Thyroid gland (tissue), 4 donors: ENCODE measurements at places on chromosomes 1 and 21. TPM values are rescaled to one million over a fixed set of nuclear protein-coding genes. Genes with fewer than 3 reads are reported as not detected.
A peak's percentile ranks its signal among the peaks of the same experiment; 100 is the strongest.

The SYNC gene
- 7.9 TPM for total RNA-seq

The IGSF21 gene
- total RNA-seq, result 0.44 TPM

The SPATA1 gene
- 2.8 TPM for total RNA-seq

The KCNA3 gene
- total RNA-seq, result 0.78 TPM

The SAMD13 gene
- total RNA-seq, result 6.1 TPM

The EFNA3 gene
- total RNA-seq, result 2.3 TPM

The GBP6 gene
- total RNA-seq, result not detected

The KIF21B gene
- total RNA-seq, result 1.1 TPM

The VWA5B1 gene
- 0.45 TPM for total RNA-seq

The KMO gene
- not detected for total RNA-seq

The FAM78B gene
- total RNA-seq, result 4.0 TPM

The KCNK2 gene
- 22.3 TPM for total RNA-seq

The GPR3 gene
- 0.79 TPM for total RNA-seq

The GPR89A gene
- total RNA-seq, result 31.5 TPM

The LIN28A gene
- total RNA-seq, result not detected

The FCN3 gene
- total RNA-seq, result 12.4 TPM

GRCh38 chr21:42143111-42143510, 72.0 kb downstream of the UMODL1 start:
- H3K27ac ChIP-seq, result no peak overlapping the region
- H3K27me3 ChIP-seq, result no peaks in the 10 kb centered on the region
- H3K36me3 ChIP-seq, result no peaks in the 10 kb centered on the region
- no peak overlapping the region for H3K4me3 ChIP-seq
- no peak for DNase-seq

DNA sequence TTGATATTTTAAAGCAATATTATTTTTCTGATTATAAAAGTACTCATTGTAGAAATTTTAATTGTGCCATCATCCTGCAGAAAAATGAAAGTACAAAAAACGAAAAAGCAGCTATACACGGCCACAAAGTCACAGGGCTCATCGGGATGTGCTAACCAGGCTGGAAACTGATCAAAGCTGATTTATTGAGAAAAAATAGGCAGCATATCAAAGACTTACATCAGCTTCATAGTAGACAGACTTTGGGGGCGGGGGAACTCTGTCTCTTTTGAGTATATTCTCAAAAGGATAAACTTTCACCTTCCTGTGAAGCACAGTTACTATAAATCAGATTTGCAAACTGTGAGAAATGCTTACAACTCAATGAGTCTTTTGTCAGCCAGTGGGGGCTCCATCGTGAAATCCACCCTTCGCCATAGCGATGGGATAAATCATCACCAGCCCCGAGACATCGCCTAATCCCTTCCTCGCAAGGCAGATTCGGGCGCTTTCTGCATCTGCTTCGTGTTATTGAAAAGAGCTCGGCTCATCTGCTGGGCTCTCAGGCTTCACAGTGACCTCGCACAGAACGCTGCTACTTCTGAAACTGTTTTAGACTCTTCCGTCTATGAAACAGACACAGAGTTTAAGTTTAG, 69.2 kb upstream of the ERG start:
- H3K27ac ChIP-seq, result no peak overlapping the region
- no peaks in the 10 kb centered on the region for H3K4me1 ChIP-seq
- H3K36me3 ChIP-seq, result no peaks in the 10 kb centered on the region
- no peaks in the 10 kb centered on the region for H3K27me3 ChIP-seq
- no peak for DNase-seq
- no peak overlapping the region for H3K4me3 ChIP-seq

- H3K36me3 ChIP-seq, result no peaks in the 10 kb centered on the region
- no peak overlapping the region for H3K4me3 ChIP-seq
- no peak overlapping the region for H3K27ac ChIP-seq
These were observed 90.8 kb downstream of the CAMK2N1 start for GRCh38 chr1:20395255-20395654.

GRCh38 chr1:42974767-42975437, 16.2 kb upstream of the SLC2A1 start:
- H3K27ac ChIP-seq, result no peak overlapping the region
- H3K4me3 ChIP-seq, result no peak overlapping the region
- H3K36me3 ChIP-seq, result no peaks in the 10 kb centered on the region
- H3K27me3 ChIP-seq, result no peaks in the 10 kb centered on the region
- H3K4me1 ChIP-seq, result no peaks in the 10 kb centered on the region

GRCh38 chr1:154768456-154769125, 101.5 kb downstream of the KCNN3 start:
- no peaks in the 10 kb centered on the region for H3K36me3 ChIP-seq
- H3K4me3 ChIP-seq, result no peak overlapping the region
- no peak overlapping the region for H3K27ac ChIP-seq
- H3K4me1 ChIP-seq, result peaks cover 7% of the 10 kb centered on the region
- no peak for DNase-seq

GRCh38 chr1:98322966-98323365, 338.6 kb upstream of the SNX7 start:
- H3K36me3 ChIP-seq, result no peaks in the 10 kb centered on the region
- no peak overlapping the region for H3K27ac ChIP-seq
- H3K4me1 ChIP-seq, result no peaks in the 10 kb centered on the region

- no peaks in the 10 kb centered on the region for H3K36me3 ChIP-seq
- peak; percentile 13 for DNase-seq
- H3K4me1 ChIP-seq, result peaks cover 27% of the 10 kb centered on the region
- no peaks in the 10 kb centered on the region for H3K27me3 ChIP-seq
These were observed 1.0 kb upstream of the DCAF6 start for GRCh38 chr1:167935216-167936067.

DNA sequence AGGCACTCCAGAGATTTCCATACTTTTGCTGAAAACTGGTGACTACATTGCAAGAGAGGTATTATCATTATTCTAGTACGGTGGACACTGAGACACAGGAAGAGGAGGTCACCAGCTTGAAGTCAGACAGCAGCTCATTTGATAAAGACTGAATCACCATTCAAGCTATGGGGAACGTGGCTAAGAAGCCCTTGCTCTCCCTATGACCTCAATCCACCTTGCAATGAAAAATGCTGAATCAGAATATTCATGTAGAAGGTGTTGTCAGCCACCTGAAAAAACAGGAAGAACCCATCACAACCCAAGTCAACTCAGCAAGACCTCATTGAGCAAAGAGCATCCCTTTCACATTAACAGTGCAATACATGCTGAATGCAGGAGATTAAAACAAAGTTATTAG, 59.0 kb upstream of the FGGY start:
- H3K4me1 ChIP-seq, result peaks cover 13% of the 10 kb centered on the region
- no peak for DNase-seq
- no peaks in the 10 kb centered on the region for H3K36me3 ChIP-seq
- no peak overlapping the region for H3K4me3 ChIP-seq

- no peak overlapping the region for H3K27ac ChIP-seq
- H3K4me3 ChIP-seq, result no peak overlapping the region
- H3K4me1 ChIP-seq, result no peaks in the 10 kb centered on the region
- no peaks in the 10 kb centered on the region for H3K27me3 ChIP-seq
- H3K36me3 ChIP-seq, result no peaks in the 10 kb centered on the region
These were observed 17.3 kb downstream of the C8B start for GRCh38 chr1:56948403-56949023.

- H3K36me3 ChIP-seq, result no peaks in the 10 kb centered on the region
- no peak overlapping the region for H3K4me3 ChIP-seq
- H3K27me3 ChIP-seq, result no peaks in the 10 kb centered on the region
- no peak for DNase-seq
- no peak overlapping the region for H3K27ac ChIP-seq
- H3K4me1 ChIP-seq, result no peaks in the 10 kb centered on the region
These were observed 26.3 kb upstream of the ACTN2 start for GRCh38 chr1:236659792-236660587.

DNA sequence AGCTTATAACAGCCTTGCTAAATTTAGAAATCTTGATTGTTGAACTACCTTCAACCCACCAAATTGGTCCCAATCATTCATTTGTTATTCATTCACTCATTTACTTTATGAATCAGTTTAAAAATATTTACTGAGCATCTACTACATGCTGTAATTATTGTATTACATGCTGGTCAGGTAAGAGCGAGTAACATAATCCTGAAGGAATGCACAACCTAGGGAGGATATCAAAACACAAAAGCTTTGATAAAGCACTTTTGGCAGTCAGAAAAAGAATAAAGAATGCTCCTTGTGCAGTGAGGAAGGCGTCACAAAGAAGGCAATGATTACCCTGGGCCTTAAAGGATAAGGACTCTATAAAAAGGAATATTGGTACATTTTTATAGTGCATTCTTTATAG, 518.9 kb upstream of the NR5A2 start:
- no peaks in the 10 kb centered on the region for H3K4me1 ChIP-seq
- no peaks in the 10 kb centered on the region for H3K27me3 ChIP-seq
- no peaks in the 10 kb centered on the region for H3K36me3 ChIP-seq
- no peak for DNase-seq
- no peak overlapping the region for H3K27ac ChIP-seq
- no peak overlapping the region for H3K4me3 ChIP-seq

DNA sequence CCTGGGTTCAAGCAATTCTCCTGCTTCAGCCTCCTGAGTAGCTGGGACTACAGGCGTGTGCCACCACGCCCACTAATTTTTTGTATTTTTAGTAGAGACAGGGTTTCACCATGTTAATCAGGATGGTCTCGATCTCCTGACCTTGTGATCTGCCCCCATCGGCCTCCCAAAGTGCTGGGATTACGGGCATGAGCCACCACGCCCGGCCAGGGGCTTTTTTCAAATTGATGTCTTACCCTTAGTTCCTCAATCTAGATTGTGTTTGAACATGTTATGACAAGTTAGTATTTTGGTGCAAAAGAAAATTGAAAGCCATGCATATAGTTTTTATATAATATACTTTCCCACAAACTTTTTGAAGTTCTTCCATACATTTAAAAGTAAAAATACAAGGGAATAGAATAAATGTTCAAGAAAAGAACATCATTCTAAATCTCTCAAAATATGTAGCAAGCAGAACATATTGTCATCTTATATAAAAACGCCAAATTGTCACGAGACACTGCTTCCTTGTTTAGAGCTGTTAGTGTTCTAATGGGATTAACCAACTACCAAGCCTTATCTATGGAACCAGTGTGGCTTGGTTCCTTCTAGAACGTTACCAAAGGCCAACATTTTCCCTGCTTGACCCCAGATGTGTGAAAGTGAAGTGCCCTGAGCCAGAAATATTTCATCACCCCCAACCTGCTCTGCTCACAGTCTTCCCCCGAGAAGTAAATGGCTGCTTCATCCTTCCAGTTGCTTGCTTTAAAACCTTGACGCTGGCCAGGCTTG, 9.5 kb upstream of the PLEKHM2 start:
- H3K36me3 ChIP-seq, result no peaks in the 10 kb centered on the region
- DNase-seq, result no peak
- no peaks in the 10 kb centered on the region for H3K27me3 ChIP-seq
- H3K4me1 ChIP-seq, result no peaks in the 10 kb centered on the region

DNA sequence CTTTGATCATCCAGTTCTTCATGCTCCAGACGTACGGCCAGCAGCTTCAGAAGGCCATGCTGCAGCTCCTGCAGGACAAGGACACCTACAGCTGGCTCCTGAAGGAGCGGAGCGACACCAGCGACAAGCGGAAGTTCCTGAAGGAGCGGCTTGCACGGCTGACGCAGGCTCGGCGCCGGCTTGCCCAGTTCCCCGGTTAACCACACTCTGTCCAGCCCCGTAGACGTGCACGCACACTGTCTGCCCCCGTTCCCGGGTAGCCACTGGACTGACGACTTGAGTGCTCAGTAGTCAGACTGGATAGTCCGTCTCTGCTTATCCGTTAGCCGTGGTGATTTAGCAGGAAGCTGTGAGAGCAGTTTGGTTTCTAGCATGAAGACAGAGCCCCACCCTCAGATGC, 32.5 kb downstream of the MX1 start:
- peaks cover 20% of the 10 kb centered on the region for H3K4me1 ChIP-seq
- no peaks in the 10 kb centered on the region for H3K27me3 ChIP-seq
- no peak overlapping the region for H3K27ac ChIP-seq

DNA sequence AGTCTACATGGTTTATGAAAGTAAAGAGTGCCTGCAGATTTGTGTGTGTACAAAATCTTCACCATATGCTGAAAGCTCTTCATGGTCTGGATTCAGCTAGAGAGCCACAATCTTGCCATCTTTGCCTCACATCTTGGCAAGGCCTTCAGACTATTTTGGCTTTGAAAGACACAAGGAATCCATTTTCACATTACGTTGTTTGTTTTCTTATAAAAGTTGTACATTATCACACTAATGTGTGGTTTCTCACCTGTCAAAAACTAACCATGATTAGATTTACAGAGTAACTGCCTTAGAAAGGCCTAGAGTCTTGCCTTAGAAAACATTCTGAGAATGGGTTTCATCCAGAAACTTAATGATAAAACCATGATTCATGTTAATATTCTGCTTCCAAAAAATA, 494.6 kb downstream of the NEGR1 start:
- no peak for DNase-seq
- no peak overlapping the region for H3K4me3 ChIP-seq
- H3K27ac ChIP-seq, result no peak overlapping the region
- no peaks in the 10 kb centered on the region for H3K4me1 ChIP-seq
- H3K36me3 ChIP-seq, result no peaks in the 10 kb centered on the region
- H3K27me3 ChIP-seq, result no peaks in the 10 kb centered on the region

- H3K27me3 ChIP-seq, result no peaks in the 10 kb centered on the region
- DNase-seq, result peak; percentile 72
- peaks cover 12% of the 10 kb centered on the region for H3K4me1 ChIP-seq
These were observed at the start of gene CLIC6 for GRCh38 chr21:34668803-34669148. CLIC6 (plus strand) TSS chr21:34668994; CDS start chr21:34669389, 395 bp downstream.

- no peaks in the 10 kb centered on the region for H3K27me3 ChIP-seq
- no peak for DNase-seq
- no peak overlapping the region for H3K4me3 ChIP-seq
- H3K4me1 ChIP-seq, result no peaks in the 10 kb centered on the region
- no peak overlapping the region for H3K27ac ChIP-seq
- H3K36me3 ChIP-seq, result no peaks in the 10 kb centered on the region
These were observed 450.2 kb downstream of the KIF26B start for GRCh38 chr1:245604979-245605378.

GRCh38 chr1:11429226-11429625, 49.7 kb upstream of the DISP3 start:
- no peak overlapping the region for H3K4me3 ChIP-seq
- H3K36me3 ChIP-seq, result no peaks in the 10 kb centered on the region
- H3K4me1 ChIP-seq, result no peaks in the 10 kb centered on the region
- H3K27ac ChIP-seq, result no peak overlapping the region

GRCh38 chr1:77476475-77476874, 194.7 kb downstream of the AK5 start:
- no peaks in the 10 kb centered on the region for H3K36me3 ChIP-seq
- H3K27ac ChIP-seq, result no peak overlapping the region
- no peak overlapping the region for H3K4me3 ChIP-seq
- DNase-seq, result no peak

- no peaks in the 10 kb centered on the region for H3K36me3 ChIP-seq
- peak overlapping the region; percentile 22 for H3K27ac ChIP-seq
- peaks cover 30% of the 10 kb centered on the region for H3K4me1 ChIP-seq
- no peak for DNase-seq
- H3K27me3 ChIP-seq, result no peaks in the 10 kb centered on the region
These were observed 74.3 kb downstream of the LAMC1 start for GRCh38 chr1:183097438-183098051.
